Activated T-helper 1 cell treated with anti-CD3 and anti-CD28 coated beads, Interleukin-12 subunit alpha, Interleukin-12 subunit beta, Interleukin-2, Interleukin-4 antibody, amounts not matched to agents 30 ng/mL and 10 ng/mL and 1 ng/mL, durations not matched to agents 14 hours and 24 hours and 36 hours (primary cell): ENCODE measurements at places on chromosomes 1 and 21. TPM values are rescaled to one million over a fixed set of nuclear protein-coding genes. Genes with fewer than 3 reads are reported as not detected.

- H3K27me3 ChIP-seq, result peaks cover 9% of the 10 kb centered on the region
- H3K4me3 ChIP-seq, result no peak overlapping the region
- H3K4me1 ChIP-seq, result no peaks in the 10 kb centered on the region
- H3K36me3 ChIP-seq, result no peaks in the 10 kb centered on the region
- no peak for DNase-seq
Observed at GRCh38 chr1:94083681-94084080, 37.3 kb downstream of the ABCA4 start.

- H3K4me1 ChIP-seq, result no peaks in the 10 kb centered on the region
- no peak for DNase-seq
- H3K4me3 ChIP-seq, result no peak overlapping the region
- H3K36me3 ChIP-seq, result no peaks in the 10 kb centered on the region
Observed at GRCh38 chr1:209326831-209327230, 256.7 kb upstream of the CAMK1G start.

GRCh38 chr21:42363312-42363711 is 3.0 kb downstream of the TFF1 start:
- peaks cover 22% of the 10 kb centered on the region for H3K27me3 ChIP-seq
- H3K36me3 ChIP-seq, result no peaks in the 10 kb centered on the region
- H3K27ac ChIP-seq, result no peak overlapping the region
- DNase-seq, result no peak
- no peaks in the 10 kb centered on the region for H3K4me1 ChIP-seq
- no peak overlapping the region for H3K4me3 ChIP-seq

The ADORA3 gene
- 0.10 and 0.20 TPM in 2 replicates for total RNA-seq

DNA sequence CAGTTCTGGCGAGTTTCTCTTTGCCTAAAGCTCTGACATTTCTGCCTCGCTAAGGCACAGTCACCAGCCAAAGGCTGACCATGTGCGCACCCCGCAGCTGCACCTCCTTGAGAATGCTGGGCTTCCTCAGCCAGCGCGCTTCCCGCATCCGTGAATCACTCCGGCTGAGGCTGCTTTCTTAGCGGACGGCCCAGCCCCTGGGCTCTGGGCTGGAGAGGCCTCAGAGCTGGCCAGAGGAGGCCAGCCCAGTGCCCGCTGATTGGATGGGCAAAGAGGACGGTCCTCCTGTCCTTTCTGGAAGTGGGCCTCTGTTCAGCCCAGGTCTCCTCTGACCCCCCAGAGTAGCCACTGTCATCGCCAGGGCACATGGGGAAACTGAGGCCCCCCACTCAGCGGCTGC is 56.1 kb downstream of the PRDM16 start:
- no peak overlapping the region for H3K4me3 ChIP-seq
- H3K36me3 ChIP-seq, result no peaks in the 10 kb centered on the region

- H3K27me3 ChIP-seq, result no peaks in the 10 kb centered on the region
- no peaks in the 10 kb centered on the region for H3K4me1 ChIP-seq
- no peaks in the 10 kb centered on the region for H3K36me3 ChIP-seq
- H3K4me3 ChIP-seq, result no peak overlapping the region
- no peak for DNase-seq
Observed at GRCh38 chr1:56255516-56256152, 323.7 kb downstream of the PLPP3 start.

DNA sequence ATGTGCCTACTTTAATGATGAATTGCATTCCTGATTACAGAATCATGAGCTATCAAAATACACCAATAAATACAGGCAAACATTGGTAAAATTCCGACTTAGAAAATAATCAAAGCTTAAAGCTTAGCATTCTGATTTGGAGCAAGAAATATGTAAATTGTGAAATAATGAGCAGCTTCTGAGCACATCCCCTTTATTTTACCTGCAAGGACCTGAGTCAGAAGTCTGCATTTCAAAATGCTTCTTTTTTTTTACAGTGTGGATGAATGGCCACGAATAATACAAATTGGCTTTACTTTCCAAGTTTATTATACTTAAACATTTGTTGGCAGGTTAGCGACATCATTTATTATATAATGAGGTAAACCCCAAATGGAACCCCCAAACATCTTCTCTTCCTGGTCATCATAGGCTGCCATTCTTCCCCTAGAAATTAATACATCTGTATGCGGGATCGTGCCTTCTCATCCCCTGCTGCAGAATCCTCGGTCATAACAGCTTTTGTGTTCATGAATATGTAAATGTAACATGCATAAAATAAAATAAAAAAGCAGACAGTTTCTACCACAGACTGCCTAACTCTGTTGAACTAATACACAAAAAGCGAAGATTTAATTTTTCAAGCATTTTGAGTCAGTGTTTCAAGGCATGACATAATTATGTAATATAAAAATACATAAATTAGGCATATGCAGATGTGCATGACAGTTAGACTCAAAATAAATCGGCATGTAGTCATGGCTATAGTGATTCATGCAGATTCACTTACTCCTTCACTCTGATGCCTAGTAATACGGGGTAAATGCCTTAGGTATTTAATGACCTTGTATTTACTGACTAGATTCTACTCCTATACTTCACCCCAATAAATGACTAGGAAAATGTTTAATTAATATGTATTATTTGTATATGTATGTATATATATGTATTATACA is 339.7 kb downstream of the USP25 start:
- no peaks in the 10 kb centered on the region for H3K4me1 ChIP-seq
- no peaks in the 10 kb centered on the region for H3K36me3 ChIP-seq

DNA sequence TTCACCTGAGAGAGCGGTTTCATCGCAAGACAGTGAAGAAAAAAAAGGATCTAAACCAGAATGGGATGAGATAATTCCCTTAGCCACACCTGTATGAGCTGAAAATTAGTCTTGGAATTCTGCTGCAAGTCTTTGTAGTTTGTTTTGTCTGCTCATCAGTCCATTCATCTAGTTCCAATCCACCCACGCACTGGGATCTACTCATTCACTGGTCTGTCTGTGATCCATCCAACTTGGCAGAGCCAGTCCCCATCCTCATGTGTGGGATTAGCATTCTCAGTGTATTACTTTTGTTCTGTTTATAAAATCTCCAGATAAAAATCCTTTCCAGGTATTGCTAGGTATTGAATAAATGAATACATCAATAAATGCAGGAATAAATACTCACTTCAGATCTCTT is 266.5 kb upstream of the USP24 start:
- no peaks in the 10 kb centered on the region for H3K36me3 ChIP-seq
- peaks cover 11% of the 10 kb centered on the region for H3K27me3 ChIP-seq
- H3K4me3 ChIP-seq, result no peak overlapping the region
- H3K27ac ChIP-seq, result no peak overlapping the region
- DNase-seq, result no peak
- no peaks in the 10 kb centered on the region for H3K4me1 ChIP-seq

DNA sequence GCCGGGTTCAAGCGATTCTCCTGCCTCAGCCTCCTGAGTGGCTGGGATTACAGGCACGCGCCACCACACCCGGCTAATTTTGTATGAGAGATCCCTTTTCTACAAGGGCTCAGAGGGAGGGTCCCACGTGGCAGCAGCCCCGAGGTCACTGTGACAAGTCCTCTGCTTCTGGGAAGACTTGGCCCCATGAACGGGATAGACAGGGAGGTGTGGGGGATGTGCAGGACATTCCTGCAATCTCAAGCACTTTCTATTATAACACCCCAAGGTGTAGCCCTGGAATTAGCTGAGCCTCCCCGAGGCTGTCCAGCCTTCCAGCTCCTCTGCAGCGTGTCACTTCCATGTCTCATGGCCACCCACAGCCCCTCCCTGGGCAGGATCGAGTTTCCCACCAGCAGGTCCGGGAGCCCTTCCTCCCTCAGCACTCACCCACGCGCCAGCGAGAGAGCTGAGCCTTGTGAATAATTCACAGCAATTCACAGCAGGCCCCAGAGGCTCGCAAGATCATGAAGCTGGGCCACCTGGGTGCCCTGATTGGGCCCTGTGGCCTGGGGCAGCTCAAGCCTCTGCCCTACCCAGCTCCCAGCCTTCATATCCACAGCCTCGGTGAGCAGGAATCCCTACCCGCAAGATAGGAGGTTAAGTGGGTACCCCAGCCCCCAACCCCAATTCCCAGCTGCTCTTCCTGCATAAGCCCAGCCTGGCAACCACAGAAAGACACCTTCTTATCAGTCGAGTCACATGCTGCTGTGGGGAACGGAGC is 22.8 kb upstream of the RNU1-4 start:
- no peaks in the 10 kb centered on the region for H3K4me1 ChIP-seq
- H3K4me3 ChIP-seq, result no peak overlapping the region
- H3K36me3 ChIP-seq, result no peaks in the 10 kb centered on the region
- no peak for DNase-seq
- no peak overlapping the region for H3K27ac ChIP-seq

The SLC16A4 gene
- 0.16 and 0.39 TPM in 2 replicates for total RNA-seq

GRCh38 chr1:33323663-33324477 is 3.0 kb upstream of the A3GALT2 start:
- DNase-seq, result no peak
- H3K4me3 ChIP-seq, result no peak overlapping the region

The HHAT gene
- 0.67 and 0.73 TPM in 2 replicates for total RNA-seq

GRCh38 chr1:17606826-17607440 is 67.4 kb downstream of the ARHGEF10L start:
- H3K27ac ChIP-seq, result no peak overlapping the region
- no peak overlapping the region for H3K4me3 ChIP-seq
- H3K4me1 ChIP-seq, result no peaks in the 10 kb centered on the region

The LRRC38 gene
- not detected in 2 replicates for total RNA-seq

GRCh38 chr1:205245096-205245495 is 17.4 kb downstream of the TMCC2 start:
- no peaks in the 10 kb centered on the region for H3K27me3 ChIP-seq
- no peak overlapping the region for H3K27ac ChIP-seq

- DNase-seq, result no peak
- H3K4me3 ChIP-seq, result no peak overlapping the region
- peaks cover 7% of the 10 kb centered on the region for H3K4me1 ChIP-seq
- peaks cover 7% of the 10 kb centered on the region for H3K27me3 ChIP-seq
Observed at GRCh38 chr1:29744684-29745490, 508.6 kb downstream of the PTPRU start.

GRCh38 chr1:94068999-94069918 is 51.7 kb downstream of the ABCA4 start:
- no peaks in the 10 kb centered on the region for H3K36me3 ChIP-seq
- peaks cover 11% of the 10 kb centered on the region for H3K27me3 ChIP-seq
- peaks cover 5% of the 10 kb centered on the region for H3K4me1 ChIP-seq
- H3K27ac ChIP-seq, result no peak overlapping the region
- no peak for DNase-seq

DNA sequence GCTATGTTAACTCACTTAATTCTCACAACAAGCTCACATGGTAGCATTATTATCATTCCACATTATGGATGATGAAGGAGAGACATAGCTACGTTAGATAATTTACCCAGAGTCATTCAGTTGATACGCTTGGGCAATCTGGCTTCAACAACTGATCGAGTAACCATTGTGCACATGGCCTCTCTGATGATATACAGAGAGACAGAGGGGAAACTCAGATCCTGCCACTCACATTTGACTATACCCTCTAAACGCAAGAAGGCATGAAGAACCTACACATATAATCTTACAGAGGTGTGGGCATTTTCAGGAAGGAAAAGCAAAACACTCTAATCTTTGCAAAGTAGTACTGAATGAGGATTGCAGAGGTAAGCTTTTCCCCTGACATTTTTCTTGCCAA is 360.1 kb downstream of the BARHL2 start:
- no peaks in the 10 kb centered on the region for H3K27me3 ChIP-seq
- H3K27ac ChIP-seq, result no peak overlapping the region
- DNase-seq, result no peak
- no peaks in the 10 kb centered on the region for H3K4me1 ChIP-seq

The AGMAT gene
- 34.4 and 34.5 TPM in 2 replicates for total RNA-seq

GRCh38 chr1:159980076-159980475 is 26.0 kb upstream of the SLAMF9 start:
- no peaks in the 10 kb centered on the region for H3K4me1 ChIP-seq
- H3K27ac ChIP-seq, result no peak overlapping the region
- H3K4me3 ChIP-seq, result no peak overlapping the region
- no peak for DNase-seq
- peaks cover 24% of the 10 kb centered on the region for H3K27me3 ChIP-seq

GRCh38 chr1:160004001-160004400 is 27.8 kb downstream of the PIGM start:
- H3K4me3 ChIP-seq, result no peak overlapping the region
- H3K36me3 ChIP-seq, result no peaks in the 10 kb centered on the region
- DNase-seq, result no peak
- peak overlapping the region; percentile 32 for H3K27ac ChIP-seq
- H3K27me3 ChIP-seq, result peaks cover 21% of the 10 kb centered on the region
- no peaks in the 10 kb centered on the region for H3K4me1 ChIP-seq

DNA sequence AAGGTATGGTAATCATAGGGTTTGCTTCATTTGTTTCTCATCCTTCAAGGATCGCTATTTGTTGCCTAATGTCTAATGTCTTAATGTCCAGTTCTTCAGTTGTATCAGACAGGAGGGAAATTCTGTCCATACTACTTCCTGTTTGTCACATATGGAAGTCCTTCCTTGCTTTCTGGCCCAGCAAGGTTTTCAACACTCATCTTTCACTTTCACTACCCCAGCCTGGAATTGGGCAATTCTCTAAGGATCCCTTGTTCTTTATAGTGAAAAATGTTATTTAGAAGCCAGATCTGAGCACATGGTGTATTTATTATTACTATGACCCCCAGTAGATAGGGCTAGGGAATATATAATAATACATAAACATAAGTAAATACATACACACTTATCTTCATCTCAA is 50.6 kb upstream of the SLC35A3 start:
- no peak for DNase-seq
- H3K27ac ChIP-seq, result no peak overlapping the region
- H3K36me3 ChIP-seq, result peaks cover 9% of the 10 kb centered on the region
- no peaks in the 10 kb centered on the region for H3K4me1 ChIP-seq
- no peak overlapping the region for H3K4me3 ChIP-seq
- peaks cover 2% of the 10 kb centered on the region for H3K27me3 ChIP-seq

DNA sequence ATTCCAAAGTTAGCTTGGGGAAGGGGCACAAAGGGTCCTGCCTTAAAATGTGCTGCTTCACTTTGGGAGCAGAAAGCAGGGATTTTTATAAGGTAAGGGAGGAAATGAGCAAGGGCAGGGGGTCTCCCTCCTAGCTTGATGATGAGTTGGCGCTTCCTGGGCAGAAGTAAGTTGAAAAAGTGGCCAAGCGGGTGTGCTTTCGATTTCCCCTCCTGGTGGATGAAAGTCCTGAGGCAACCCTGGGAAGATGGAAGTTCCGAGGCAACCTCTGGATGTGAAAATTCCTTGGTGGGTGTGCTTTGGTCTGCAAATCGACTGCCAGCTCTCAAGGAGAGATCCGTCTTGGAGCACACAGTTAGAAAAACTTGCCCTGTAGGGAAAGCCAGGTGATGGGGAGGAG is 41.7 kb upstream of the CD2 start:
- H3K4me3 ChIP-seq, result no peak overlapping the region
- H3K27ac ChIP-seq, result no peak overlapping the region
- peaks cover 5% of the 10 kb centered on the region for H3K27me3 ChIP-seq

GRCh38 chr1:118563981-118564951 is 379.2 kb upstream of the SPAG17 start:
- no peak overlapping the region for H3K27ac ChIP-seq
- H3K4me1 ChIP-seq, result no peaks in the 10 kb centered on the region
- H3K36me3 ChIP-seq, result no peaks in the 10 kb centered on the region
- H3K27me3 ChIP-seq, result no peaks in the 10 kb centered on the region
- H3K4me3 ChIP-seq, result no peak overlapping the region

- H3K4me1 ChIP-seq, result peaks cover 6% of the 10 kb centered on the region
- H3K36me3 ChIP-seq, result no peaks in the 10 kb centered on the region
- H3K27me3 ChIP-seq, result no peaks in the 10 kb centered on the region
- H3K27ac ChIP-seq, result no peak overlapping the region
Observed at GRCh38 chr1:87089070-87089736, 174.8 kb downstream of the HS2ST1 start.
